NCI-H1694 (cell line): ENCODE measurements at places on chromosomes 16 and 17.

GRCh38 chr17:79977161-79977631 is 58.5 kb downstream of the TBC1D16 start:
- no peak for DNase-seq

DNA sequence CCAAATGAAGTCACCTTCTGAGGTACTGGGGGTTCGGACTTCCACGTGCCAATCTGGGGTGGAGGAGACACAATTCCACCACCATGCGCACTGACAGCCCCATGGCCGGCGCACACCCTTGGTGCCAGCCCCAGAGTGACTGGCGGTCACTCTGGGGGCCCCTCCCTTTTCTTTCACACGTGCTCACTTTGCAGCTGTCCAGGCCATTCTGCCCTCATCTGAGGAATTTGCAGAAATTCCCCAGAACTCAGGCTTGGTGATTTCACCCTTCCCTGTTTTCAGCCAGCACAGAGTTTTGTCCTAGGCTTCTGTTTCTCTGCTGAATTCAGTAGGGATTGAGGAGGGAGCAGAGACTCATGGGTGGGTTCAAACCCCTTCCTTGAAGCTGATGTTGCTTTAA is 54.8 kb downstream of the CDRT4 start:
- no peak for DNase-seq

DNA sequence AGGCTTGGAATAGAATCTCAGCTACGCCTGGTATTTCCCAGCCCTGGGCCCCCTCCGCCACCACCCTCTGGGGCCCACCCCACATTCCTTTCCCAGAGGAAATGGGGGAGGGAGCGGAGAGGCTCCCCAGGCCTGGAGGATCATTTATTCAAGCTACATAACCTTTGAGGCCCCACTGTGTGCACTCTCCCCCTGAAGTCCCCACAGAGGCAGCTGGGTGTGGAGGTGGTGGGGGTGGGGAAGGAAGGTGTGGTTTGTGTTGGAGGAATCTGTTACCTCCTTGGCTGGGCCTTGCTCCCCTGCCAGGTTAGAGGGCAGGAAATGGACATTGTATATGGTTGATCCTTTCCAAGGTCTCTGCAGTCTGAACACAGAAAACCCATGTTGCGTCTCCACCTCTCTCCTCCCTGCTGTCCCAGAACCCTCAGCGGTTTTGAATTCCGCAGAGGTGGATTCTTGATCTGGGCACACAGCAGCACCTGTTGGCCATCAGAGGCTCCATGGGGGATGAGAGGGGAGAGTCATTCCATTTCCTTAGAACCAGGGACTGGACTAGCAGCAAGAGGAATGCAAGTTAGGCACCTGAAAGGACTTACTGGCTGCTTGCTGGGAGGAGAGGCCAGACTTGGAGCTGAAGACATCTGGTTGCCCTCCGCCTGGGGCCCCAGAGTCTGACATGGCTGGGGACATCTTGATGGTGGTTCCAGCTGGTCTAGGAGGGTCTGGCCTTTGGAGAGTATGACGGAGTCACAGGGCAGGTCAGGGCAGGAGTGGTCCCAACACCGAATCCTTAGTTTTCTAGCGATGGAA is 23.0 kb downstream of the ARHGAP23 start:
- no peak for DNase-seq

DNA sequence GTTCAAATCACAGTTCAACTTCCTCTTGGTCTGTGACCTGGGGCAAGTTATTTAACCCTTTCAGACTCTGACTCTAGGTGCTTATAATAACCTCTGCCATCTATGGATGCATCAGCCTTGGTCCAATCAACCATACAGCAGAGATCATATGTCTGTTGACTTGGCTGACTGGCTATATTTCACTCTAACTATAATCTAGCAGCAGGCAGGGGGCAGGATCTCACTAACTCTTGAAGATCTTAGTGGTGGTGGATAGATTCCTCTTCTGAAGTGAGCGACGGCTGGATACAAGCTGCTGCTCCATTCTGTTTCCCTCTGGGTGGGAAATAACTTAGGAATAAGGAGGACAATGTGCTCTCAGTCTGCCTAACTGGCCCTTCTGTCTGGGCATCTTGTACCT is 146.6 kb downstream of the SKAP1 start:
- no peak for DNase-seq

DNA sequence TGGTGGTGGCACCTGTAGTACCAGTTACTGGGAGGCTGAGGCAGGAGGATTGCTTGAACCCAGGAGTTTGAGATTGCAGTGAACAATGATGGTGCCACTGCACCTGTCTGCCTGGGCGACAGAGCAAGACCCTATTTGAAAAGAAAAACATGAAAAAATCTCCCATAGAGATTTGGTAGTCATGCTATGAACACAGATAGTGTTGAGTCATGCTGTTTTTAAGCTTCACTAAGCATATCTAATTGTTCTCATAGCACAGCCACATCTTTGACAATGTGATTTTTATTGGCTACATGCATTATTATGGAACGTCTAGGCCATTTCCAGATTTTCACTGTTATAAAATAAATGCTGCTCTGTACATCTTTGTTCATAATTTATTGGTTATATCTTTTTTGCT is 6.0 kb downstream of the IL34 start:
- DNase-seq: no peak

- no peak for DNase-seq
Measured at GRCh38 chr16:80604600-80605355, 64.0 kb downstream of the DYNLRB2 start.

DNA sequence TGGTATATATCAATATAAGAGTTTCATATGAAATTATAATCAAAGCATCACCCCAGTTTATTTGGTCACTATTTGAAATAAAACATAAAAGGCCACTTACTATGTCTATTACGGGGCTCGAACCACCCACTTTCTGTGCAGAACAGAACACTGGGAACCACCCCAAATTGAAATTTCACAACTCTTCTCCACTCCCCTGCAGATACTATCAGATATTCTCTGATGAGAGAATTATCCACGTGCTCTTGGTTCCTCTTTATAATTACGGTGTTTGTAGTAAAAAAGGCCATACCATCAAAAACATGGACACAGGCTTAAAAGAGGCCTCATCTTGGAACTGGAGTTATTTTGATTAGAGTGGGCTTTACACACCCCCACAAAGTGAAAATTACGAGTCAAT is 82.8 kb downstream of the WDR59 start:
- DNase-seq: no peak

GRCh38 chr17:44360826-44361225 is 2.8 kb downstream of the FAM171A2 start:
- no peak for DNase-seq

DNA sequence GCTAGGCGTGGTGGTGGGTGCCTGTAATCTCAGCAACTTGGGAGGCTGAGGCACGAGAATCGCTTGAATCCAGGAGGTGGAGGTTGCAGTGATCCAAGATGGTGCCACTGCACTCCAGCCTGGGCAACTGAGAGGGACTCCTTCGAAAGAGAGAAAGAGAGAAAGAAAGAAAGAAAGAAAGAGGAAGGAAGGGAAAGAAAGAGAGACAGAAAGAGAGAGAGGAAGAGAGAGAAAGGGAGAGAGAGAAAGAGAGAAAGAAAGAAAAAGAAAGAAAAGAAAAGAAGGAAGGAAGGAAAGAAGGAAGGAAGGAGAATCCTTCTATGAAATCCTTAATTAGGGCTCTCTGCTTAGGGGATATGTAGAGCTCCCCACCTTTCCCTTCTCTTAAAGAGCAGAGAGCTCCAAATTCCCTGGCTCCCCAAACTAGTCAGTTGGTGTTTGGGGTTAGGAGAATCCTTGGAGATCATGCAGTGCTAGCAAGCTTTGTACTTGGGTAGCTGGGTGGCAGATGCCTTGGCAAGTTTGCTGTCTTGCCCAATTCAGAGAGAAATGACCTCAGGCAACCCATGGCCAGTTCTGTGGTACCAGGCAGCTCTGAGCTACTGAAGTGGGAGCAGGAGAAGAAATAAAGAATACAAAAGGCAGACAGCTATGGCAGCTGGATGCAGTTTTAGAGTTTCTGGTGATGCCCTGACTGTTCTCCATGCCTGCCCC is 8.9 kb upstream of the HOXB13 start:
- no peak for DNase-seq
